Hematopoietic multipotent progenitor cell treated with erythropoietin and hydrocortisone succinate and interleukin-3 and kit ligand, for 15 days (in vitro differentiated cells): ENCODE measurements at places on chromosomes 16 and 17.

GRCh38 chr17:59688496-59688895 is 18.7 kb downstream of the PTRH2 start:
- no peak for DNase-seq

- DNase-seq: no peak
These were observed 323.8 kb upstream of the TNRC6C start for GRCh38 chr17:77634710-77635109.

- DNase-seq: no peak
These were observed 33.0 kb downstream of the TEX2 start for GRCh38 chr17:64229815-64230728.

DNA sequence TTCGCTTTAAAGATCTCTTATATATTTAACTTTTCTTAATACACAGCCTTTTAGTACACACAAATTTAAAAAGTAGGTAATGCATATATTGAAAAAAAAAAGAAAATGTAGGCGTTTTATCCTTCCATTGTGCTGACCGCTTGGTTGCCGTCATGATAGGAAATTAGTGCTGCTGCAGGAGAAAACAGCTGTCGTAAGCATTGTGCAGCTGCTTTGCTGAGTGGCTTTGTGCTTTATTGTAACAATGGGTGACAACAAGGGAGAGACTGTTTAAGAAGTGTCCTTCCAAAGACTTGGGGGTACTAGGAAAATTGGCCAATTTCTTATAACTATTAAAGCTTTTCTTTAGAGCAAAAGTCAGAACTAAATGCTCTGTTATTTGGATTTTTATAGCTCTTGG is 5.0 kb downstream of the HERPUD1 start:
- no peak for DNase-seq

GRCh38 chr17:40975516-40975915 is 8.6 kb downstream of the KRT40 start:
- no peak for DNase-seq

- DNase-seq: peak; percentile 91
These were observed at the start of gene DRG2 for GRCh38 chr17:18087610-18088491. Gene DRG2 (plus strand): TSS chr17:18087948. CDS start chr17:18088024, 76 bp downstream.

DNA sequence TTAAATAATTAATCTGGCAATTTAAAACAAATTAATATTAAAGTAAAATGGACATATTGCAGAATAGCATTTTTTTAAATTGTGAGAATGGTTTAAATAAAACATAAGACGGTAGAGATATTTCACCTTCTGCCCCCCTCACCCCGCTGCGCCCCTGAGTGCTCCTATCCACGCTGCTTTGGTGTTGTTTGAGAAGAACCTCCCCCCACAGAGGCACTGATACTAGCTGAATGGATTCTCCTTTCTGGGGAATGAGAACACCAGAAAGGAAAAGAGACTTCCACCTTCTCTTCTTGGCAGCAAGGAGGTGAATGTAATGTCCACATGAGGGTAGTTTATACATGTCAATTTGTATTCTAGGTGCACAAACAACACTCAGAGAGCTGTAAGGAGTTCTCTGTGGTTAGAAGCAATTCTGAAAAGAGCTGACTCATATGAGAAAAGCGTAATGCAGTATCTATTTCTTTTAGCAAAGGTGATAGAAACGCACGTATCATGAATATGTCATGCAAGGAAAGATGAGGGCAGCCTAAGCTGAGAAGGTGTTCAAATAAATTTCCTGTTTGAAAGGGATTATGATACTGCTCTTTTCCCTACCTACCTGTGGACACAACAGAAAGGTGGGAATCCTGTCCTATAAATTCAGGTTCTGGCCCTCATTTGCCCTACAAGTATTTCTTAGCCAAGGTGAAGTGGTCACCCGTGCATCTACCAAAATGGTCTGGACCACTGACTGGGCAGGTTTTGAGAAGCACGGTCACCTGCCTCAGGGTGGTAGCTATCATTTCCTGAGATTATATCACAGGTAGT is 126.9 kb downstream of the PARN start:
- peak; percentile 74 for DNase-seq

DNA sequence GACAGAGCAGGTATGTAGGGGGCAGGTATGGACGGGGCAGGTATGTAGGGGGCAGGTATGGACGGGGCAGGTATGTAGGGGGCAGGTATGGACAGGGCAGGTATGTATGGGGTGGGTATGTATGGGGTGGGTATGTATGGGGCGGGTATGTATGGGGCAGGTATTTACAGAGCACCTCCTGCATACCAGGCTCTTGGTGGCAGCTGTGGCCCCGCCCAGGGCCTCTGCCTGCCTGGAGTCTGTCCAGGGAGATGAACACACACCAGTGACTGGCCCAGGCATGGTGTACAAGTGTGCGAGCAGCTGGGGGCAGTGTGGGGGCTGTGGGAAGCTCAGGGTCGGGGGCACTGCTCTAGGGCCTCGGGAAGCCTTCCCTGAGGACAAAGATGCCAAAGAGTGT is 4.4 kb downstream of the RPL3L start:
- no peak for DNase-seq

GRCh38 chr16:68388124-68388523 is 60.2 kb downstream of the SMPD3 start:
- no peak for DNase-seq

- no peak for DNase-seq
These were observed 87.1 kb downstream of the EMP2 start for GRCh38 chr16:10493276-10493675.

- DNase-seq: no peak
These were observed 666.2 kb downstream of the TOX3 start for GRCh38 chr16:51880776-51881175.

- no peak for DNase-seq
These were observed at the start of gene C1QTNF1 for GRCh38 chr17:79023886-79024771. Gene C1QTNF1 (plus strand): TSS chr17:79024169. CDS start chr17:79043969, 19,800 bp downstream.

- DNase-seq: no peak
These were observed 163.2 kb upstream of the FOXF1 start for GRCh38 chr16:86347090-86347489.

DNA sequence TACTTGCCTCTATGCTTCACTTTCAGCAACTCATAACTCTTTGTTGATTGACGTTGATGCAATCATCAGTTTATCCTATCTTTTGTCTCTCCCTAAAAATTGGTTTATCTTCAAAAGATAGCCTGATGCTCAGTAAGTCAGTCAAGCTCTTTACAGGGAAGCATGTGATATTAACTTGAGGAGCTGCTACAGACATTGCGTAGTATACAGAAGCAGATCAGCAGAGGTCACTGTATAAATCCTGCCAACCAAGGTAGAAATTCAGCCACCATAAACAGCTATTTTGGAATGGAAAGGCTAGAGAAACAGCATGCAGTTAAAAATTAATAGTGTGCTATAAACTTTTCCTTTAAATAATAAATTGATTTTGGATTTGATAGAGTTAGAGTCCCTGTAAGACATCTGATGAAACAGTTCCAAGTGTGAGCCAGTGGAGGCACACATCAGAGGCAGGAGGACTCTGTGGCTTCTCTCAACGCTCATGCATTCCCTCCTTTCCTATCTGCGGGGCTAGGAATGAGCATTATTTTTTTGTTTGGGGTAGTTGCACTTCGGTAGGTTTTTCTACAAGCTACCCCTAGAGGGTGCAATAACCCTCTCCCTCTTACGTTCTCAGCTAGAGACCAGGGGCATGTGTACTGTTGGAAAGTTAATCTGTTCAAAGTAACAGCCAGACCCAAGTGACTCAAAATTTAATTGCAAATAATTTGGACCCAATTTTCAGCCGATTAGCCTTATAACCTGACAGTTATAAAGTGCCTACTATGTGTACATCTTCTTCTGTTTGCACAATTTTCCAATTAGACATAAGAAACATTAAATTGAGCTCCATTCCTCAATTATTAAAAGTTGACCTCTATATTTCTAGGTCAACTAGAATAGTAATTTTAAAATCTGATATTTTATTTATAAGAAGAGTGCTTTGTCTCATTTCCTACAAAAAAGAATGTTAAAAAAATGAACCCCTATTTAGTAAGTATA is 647.7 kb upstream of the SOX9 start:
- no peak for DNase-seq
